ENCODE measurements at places on chromosomes 6 and 20.

- DNase-seq, result no peak
Measured at GRCh38 chr20:46188866-46189541, 70.9 kb downstream of the CD40 start.

- no peak for DNase-seq
Measured at GRCh38 chr6:56962441-56962840, 7.5 kb downstream of the BEND6 start.

GRCh38 chr6:35583893-35584688 lies 71.4 kb upstream of the TULP1 start:
- DNase-seq, result no peak

GRCh38 chr20:59576216-59576953 lies 28.0 kb upstream of the PHACTR3 start:
- DNase-seq, result no peak

DNA sequence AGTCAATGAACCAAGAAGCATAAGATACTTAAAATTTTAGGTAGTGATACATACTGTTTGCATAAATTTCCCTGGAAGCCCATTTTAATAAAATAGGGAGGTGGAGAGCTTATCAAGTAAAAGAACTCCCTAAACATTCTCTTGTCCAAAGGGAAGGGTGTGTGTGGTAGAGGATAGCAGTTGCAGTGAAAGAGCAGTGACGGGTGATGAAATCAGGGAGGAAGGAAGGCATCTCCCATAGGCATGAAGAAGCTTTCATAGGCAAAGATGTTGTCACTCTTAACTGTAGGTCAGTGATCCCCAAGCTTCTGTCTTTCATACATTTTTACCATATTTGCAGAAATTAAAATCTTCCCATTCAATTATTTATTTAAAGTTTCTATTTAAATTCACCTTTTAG lies 60.0 kb upstream of the ZNF831 start:
- DNase-seq, result no peak

- DNase-seq, result no peak
Measured at GRCh38 chr6:39295611-39296011, 18.6 kb downstream of the KCNK17 start.

DNA sequence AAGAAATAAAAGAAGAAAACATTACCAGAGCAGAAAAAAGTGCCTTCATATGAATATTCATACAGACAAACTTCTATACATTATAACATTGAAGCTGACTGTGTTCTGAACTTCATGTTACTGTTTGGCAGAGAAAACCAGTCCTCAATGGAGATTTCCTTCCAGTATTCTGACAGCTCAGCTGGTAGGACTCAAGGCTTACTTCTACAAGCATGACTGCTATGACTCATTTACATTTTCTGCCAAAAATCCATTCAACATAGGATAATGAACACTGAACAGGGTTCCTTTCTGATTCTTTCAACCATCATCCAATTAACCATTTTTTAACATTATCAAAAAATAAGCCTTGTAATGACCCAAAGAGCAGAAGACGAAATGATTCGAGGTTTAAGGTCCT lies 25.4 kb downstream of the COL9A1 start:
- DNase-seq, result no peak

DNA sequence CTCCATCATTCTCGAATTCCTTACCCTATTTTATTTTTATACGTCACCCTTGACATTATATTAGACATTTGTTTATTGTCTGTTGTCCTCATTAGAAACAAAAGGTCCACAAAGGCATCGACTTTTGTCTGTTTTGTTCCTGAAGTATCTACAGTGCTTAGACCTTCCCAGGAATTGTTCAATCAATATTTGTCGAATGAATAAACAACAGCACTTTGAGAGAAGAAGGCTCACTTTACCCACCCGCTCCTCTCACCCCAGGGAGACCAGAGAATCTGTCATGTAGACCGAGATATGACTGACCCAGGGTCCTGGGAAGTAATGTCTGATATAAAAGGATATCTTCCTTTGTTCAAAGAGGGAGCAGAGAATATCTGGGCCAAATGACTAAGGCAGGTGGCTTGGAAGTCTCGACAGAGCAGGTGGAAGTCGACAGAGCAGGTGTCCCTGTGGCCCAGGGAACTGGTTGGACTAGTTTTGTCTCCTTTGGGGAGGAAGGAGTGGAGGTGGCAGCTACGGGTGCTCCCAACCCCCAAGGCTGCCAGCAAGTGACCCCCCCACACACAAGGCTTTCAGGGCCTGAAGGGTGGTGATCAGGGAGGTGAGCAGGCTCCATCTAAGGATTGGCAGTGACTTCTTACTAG lies 14.8 kb upstream of the CHMP4B start:
- no peak for DNase-seq

- DNase-seq, result no peak
Measured at GRCh38 chr20:56809668-56810067, 180.6 kb downstream of the TFAP2C start.

GRCh38 chr6:36539814-36540568 lies 7.3 kb downstream of the STK38 start:
- no peak for DNase-seq

- no peak for DNase-seq
Measured at GRCh38 chr6:75363304-75363703, 78.7 kb upstream of the TMEM30A start.

GRCh38 chr6:168514216-168514615 lies 73.2 kb downstream of the SMOC2 start:
- DNase-seq, result no peak

DNA sequence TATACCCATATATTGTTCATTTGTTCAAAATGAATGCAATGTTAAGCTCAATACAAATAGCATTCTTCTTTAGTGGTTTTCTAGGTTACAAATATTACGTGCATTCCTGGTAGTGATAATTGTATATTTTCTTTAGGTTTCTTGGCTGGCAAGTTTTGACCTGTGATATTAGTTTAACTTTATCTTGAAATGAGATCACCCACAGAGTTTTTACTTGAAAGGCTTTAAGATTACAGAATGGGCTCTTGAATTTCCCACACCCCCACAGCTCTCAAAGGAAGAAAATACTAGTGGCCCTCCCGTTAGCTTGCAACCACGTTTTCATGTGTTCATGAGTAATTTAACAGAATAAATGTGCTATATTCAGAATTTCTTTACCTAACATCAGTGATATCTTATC lies 1315.5 kb upstream of the GJE1 start:
- DNase-seq, result no peak

- no peak for DNase-seq
Measured at GRCh38 chr20:57383447-57384347, 7.5 kb upstream of the RBM38 start.

DNA sequence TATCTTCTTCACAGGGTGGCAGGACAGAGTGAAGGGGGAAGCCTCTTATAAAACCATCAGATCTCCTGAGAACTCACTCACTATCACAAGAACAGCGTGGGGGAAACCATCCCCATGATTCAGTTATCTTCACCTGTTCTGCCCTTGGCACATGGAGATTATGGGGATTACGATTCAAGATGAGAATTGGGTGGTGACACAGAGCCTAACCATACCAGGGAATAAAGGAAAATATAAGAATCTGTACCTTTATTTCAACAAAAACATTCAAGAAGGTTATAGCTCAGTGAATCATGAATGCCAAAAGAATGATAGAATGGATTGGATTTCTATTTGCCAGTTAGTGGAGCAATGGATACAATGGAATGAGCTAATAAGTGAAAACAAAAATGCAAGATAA lies 214.4 kb downstream of the PTPRK start:
- DNase-seq, result no peak

- DNase-seq, result no peak
Measured at GRCh38 chr6:44064089-44064947, 62.9 kb downstream of the MRPL14 start.

GRCh38 chr6:72861935-72862432 lies 240.1 kb downstream of the KCNQ5 start:
- DNase-seq, result no peak

GRCh38 chr6:12803486-12803885 lies 86.9 kb downstream of the PHACTR1 start:
- DNase-seq, result no peak

DNA sequence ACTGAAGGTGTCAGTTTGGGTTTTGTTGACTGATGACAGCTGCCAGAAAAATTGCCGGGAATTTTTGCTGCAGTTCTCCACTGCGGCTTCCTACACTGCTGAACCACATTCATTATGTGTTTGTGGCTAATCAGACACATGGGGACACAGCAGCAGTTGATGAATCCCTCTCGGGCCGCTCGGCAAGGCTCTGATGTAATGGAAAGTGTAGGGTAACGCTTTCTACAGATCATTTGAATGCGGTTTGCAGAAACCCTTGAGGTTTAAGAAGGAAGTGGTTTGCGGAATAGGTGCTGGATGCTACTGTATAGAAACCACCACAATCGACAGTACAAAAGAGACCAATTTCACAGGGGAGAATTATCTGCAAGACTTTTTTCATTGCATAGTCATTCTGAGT lies 138.7 kb upstream of the SASH1 start:
- DNase-seq, result no peak

DNA sequence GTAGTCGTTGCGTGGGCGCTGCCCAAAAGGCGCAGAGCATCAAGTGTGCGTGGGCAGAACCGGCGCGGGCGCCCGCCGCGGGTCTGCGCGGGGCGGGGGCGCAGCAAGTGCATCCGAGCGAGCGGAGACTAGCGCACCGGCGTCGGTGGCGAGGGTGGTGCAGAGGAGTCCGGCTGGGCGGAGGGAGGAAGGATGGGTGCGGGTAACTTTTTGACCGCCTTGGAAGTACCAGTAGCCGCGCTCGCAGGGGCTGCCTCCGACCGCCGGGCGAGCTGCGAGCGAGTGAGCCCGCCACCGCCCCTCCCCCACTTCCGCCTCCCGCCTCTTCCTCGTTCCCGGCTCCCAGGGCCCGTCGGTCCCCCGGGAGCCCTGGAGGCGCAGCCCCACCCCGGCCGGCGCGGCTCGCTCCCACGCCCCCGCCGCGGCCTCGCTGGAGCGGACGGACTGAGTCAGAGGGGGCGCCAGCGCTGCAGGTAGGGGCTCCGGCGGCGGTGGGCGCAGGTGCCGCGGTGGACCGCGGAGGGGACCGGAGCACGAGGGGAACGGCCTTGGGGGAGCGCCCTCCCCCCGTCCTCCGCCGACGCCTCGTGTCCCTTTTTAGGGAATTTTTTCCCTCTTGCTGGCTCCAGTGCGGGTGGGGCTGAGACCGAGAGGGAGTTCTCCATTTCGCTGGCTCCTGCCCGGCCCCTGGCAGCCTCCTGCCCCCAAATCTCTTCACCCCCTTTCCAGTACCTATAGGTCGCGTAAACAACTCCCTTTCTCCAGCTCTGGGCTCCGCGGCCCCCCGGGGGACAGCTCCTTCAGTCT lies 1.6 kb upstream of the DBNDD2 start:
- no peak for DNase-seq

DNA sequence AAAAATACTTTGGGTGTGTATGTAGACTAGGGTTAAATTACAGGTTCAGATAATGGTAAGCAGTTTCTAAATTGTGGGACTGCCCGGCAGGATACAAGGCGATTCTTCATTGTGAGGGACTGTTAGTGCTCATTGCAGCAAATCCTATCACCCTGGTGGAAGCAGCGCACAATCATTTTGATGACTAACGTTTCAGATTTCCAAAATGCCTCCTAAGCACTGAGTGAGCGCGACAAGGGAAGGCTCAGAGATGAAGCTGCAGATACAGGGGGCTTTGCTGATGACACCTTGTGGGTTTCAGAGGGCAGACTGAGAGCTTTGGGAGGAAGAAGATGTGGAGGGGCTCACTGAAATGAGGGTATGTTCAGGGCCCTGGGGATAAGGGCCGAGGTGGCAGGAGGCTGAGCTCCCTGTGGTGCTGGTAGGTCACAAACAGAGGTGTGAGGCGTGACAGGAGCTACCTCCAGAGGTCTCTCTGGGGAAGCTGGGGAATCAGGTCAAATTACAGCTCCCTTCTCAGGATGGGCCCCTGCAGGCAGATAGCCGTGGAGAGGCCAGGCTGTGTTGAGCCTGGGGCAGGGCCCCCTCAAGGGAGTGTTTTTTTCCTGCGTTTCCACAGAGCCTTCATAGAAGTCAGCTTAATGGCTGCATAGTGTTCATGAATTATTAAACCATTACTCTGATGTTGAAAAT lies 84.5 kb upstream of the FYN start:
- DNase-seq, result no peak

GRCh38 chr6:125824946-125825771 lies 34.4 kb downstream of the NCOA7 start:
- no peak for DNase-seq

DNA sequence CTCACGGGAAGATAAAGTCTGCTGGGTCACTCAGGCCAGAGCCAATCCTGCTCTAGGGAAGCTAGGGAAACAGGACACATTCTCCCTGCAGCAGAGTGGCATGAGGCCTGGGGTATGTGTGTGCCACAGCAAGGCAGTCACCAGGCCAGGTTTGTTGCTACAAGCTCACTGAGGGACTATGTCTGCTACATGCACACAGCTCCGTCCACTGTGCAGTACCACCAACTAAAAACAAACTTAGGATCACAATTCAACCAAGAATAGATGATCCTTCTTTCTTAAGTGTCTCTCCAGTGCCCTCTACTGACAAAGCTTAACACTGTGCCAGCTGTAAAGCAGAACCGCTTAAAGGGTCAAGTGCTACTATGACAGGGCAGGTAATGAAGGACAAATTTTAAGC lies 192.5 kb downstream of the PTPRK start:
- DNase-seq, result no peak

- DNase-seq, result no peak
Measured at GRCh38 chr6:23091795-23092194, 522.4 kb downstream of the HDGFL1 start.

DNA sequence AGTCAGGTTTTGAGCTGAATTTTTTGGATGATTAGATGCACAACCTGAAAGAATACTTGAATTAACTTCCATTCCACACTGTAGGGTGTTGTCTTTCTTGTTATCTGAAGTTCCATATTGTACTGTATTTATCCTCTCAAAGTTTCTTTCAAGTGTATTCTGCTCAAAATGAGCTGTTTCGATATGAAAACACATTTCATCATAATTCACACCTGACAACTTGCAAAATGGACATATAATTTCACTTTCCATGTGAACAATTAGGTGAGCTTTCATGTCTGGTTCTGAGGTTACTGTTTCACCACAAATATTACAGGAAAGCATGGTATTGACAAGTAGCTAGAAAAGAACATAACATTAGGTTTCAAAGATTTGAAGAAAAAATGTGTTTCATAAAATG lies 1.7 kb downstream of the ZUP1 start:
- DNase-seq, result no peak

All from GOT3 (cell line).